Cortex of kidney (tissue), 1 donor: ENCODE measurements at places on chromosomes 16 and 17.

GRCh38 chr16:84462296-84463210, 41.9 kb downstream of the MEAK7 start:
- no peak for DNase-seq

- DNase-seq = no peak
These were observed 35.1 kb downstream of the TMEM238L start for GRCh38 chr17:10768750-10769251.

DNA sequence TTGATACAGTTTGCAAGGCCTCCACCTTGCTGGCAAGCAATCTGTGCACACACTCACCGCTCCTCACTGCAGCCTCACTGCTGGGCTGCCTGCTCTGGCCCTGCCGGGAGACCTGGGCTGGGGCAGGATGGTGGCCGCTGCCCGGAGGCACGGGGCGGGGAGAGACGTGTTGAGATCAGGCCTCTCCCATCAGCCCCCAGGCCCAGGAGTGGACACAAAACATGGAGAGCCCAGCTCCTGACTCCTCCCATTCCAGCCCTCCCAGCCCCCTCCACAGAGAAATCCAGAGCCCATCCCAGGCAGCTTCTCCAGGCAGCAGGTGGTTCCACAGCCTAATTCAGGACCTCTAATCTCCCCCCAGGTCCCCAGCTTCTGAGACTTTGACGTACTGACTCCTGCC, 23.1 kb upstream of the RPL38 start:
- DNase-seq = no peak

DNA sequence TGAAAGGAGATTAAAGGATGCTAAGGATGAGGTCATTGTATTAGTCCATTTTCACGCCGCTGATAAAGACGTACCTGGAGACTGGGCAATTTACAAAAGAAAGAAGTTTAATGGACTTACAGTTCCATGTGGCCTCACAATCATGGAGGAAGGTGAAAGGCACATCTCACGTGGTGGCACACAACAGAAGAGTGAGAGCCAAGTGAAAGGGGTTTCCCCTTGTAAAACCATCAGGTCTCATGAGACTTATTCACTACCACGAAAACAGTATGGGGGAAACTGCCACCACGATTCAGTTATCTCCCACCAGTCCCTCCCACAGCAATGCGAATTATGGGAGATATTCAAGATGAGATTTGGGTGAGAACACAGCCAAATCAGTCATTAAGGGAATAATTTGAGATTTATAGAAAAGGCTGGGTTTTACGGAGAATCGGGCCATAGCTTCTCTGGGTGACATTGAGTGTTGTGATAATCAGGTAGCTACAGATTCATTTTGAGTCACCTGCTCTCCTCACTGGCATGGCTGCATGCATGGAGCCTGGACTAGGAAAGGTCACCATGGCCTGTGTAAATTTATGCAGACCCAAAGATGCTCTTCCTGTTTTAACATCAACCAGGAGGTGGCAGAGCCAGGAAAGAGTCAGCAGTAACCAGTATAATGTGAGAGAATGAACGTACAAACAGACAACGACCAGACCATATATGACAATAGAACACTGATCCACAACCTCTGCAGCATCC, 40.5 kb upstream of the DYNLRB2 start:
- DNase-seq = no peak

DNA sequence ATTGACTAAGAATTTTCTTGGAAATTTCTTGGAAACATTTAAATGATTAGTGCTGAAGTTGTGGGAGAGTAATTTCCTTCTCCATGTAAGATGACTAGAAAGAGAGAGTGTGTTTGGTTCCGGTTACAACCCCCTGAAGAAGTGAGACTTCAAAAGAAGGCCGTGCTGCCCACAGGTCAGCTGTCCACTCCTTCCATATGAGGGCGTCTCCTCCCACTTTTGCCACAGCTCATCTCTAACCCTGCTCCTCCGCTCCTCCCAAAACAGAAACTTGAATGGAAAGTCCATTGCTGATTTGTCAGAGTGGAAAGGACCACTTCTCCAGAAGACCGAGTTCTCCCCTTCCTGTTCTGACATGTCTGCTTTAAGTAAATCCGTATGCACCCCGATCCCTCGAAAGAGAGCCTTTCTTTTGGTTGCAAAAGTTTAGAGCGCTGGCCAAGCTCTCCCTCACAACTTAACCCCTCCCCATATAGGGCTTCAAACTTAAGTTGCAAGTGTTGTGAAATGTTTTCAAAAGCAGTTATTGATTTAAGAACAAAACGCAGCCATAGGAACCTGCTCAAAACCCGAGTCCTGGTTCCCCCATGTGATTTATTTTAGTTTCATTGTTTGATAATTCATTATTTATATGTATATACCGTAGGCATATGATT, 129.5 kb downstream of the SOCS1 start:
- no peak for DNase-seq

DNA sequence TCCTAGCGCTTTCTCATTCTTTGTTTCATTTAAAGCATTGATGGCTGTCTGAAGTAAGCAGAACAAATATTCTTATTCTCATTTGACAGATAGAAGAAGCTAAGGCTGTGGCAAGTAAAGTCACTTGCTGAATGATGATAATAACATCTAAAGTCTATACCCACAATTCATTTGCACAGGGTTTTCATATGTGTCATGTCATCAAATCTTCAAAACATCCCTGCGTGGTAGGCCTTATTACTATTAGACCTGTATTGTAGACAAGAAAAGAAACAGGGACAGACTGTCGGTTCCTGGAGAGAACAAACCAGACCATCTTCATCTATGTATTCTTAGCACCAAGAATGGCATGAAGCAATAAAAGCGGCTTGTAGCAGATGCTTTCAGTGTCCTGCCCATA, 85.9 kb downstream of the ASIC2 start:
- DNase-seq = no peak

DNA sequence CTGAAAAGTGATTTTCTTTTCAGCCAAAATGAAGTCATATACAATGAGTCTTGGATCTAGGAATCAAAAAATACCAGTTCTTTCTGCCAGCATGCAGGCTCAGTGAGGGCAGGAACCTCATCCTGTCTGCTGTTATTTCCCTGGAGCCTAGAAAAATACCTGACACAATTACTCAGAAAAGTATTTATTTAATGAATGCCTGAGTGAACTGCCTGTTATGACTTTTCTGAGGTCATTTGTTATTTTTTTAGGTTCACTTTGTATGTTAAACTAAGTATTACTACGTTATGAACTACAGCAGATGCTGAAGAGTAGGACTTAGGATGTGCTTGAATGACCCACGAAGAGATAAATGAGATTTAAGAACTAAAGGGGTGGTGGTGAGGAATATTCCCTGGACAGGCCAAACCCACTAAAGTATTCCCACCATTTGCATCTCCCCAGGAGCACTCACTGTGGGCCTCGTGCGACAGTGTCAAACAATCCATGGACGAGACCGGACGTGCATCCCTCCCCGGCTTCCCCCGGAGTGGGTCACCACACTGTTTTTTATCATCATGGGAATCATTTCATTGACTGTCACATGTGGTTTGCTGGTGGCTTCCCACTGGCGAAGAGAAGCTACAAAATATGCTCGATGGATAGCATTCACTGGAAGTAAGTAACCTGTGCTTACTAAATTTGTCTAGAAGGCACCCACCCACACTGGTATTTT, 17.1 kb upstream of the VWA3A start:
- DNase-seq = no peak

- DNase-seq = no peak
These were observed 23.3 kb upstream of the CDRT4 start for GRCh38 chr17:15490634-15491261.

DNA sequence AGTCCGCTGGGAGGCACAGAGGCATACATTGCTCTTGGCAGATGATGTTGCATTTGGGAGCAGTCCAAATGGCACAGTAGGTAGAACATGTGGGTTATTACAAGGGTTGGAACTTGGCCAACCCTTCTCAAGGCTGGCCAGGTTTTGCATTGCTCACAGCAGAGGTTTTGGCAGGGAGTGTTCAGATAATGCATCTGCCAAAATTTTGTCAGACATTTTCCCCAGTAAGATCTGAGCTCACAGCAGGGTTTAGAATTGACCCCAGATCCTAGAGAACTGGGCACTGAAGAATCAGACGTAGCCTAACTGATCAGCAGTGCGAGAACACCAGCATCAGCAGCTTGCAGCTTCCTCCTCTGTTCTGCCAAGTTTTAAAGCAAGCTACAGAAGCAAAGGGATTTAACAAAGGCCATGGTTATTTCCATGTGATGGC, 468.8 kb upstream of the KIF2B start:
- DNase-seq = no peak
